ENCODE measurements at places on chromosomes 4 and X.

- DNase-seq, result no peak
Measured at GRCh38 chrX:103878466-103879122, 46.5 kb upstream of the RAB9B start.

- no peak for DNase-seq
Measured at GRCh38 chrX:135595543-135595942, 75.1 kb downstream of the INTS6L start.

DNA sequence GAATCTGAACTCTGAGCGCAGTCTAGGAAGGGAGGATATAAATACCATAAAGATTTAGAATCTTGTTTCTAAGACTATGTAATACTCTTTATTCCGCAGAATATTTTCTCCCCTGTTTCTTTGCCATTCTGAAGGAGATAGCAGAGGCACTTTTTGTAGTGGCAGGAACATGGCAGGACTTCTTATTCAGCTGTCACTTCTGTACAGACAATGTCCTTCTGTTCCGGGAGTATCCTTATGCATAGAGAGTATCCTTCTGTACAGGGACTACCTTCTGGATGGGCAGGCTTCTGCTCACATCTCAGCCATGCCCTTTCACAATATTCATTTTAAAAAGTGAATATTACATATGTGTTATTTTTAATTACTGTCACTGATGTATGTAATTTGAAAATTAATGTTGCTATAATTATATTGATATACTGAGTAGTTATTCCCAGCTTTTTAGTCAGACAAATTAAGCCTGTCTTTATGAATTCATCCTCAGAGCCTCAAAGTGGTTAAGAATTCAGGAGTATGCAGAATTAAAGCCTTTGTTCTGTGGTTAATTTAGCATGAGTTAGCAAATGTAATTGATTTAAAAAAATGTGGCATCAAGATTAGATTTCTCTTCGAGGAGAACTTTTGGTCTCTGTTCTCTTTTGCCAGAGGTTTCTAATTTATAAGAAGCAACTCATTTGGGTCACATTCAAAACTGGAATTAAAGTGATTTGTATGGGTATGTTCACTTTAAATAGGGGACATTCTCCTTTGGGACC is 174.4 kb downstream of the FHIP1A start:
- DNase-seq, result no peak

GRCh38 chr4:82429728-82430192 is 502 bp downstream of the HNRNPDL start:
- peak; percentile 79 for DNase-seq

- DNase-seq, result no peak
Measured at GRCh38 chr4:32499171-32499570, 1779.0 kb downstream of the PCDH7 start.

DNA sequence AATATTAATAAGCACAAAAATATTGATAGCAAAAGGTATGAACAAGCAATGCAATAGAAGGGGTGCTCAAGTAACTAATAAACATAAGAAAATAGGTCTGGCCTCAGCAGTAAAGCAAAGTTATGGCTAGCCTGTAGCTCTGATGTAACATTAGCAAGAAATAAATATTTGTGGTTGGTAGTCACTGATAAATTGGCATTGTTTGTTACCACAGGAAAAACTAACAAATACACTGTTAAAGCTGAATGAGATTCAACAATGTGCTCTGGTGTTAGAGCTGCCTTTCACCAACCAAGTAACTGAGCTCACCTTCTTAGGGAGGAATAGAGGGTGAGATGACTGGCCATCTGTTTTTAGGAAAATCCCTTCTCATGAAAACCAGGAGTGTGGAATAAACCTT is 71.4 kb downstream of the AREG start:
- DNase-seq, result no peak

DNA sequence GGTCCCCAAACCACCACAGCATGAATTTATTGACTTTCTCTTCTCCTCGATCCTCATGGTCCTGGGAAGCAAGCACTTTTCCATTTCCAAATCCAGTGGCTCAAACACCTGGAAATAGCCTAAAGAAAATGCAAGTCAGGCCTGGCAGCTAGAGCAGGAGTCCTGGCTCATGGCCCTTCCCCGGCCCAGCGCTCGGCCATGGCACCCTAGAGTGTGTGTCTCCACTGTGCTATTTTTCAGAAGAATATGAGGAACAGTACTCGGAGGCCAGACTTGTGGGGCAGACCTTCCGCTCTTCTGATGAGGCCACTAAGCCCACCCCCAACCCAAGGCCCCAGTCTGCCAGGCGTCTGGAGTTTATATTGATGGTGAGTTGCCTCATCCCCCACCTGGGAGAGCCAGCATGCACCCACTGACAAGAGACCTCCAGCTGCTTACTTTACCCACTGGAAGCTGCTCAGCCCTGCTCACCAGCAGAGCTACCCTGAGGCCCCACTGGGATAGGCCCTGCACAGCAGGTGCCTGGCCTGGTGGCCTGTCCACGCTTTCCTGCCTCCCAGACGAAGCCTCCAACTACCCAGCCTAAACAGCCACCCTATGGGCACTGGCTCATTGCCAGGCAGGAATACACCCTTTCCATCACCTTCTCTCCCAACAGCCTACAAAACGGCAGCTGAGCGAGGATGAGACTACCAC is 2.3 kb upstream of the RTL5 start:
- no peak for DNase-seq

GRCh38 chr4:152187693-152188092 is 348.2 kb downstream of the FBXW7 start:
- DNase-seq, result no peak

DNA sequence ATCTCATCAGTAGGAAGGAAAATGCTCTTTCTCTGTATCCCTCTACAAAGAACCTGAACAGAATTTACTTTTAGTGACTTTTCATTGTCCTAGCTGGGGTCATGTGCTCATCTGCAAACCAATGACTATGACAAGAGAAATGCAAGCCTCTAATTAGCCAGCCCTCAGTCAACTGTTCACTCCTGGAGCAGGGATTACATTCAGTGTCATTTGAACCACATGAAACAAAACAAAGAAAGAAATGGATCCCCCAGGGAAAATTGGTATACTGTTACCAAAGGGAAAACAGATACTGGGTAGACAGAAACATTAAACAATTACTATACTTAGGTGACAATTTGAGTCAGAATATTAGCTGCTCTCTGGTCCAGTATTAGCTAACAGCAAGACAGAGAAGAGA is 173.6 kb downstream of the RCHY1 start:
- DNase-seq, result no peak

GRCh38 chr4:86497131-86497530 is 97.0 kb upstream of the PTPN13 start:
- DNase-seq, result no peak

Data from CD4-positive, alpha-beta T cell treated with Interferon gamma for 1 hour (primary cell).